Airway epithelial cell (primary cell): ENCODE measurements at places on chromosomes 6 and 20. TPM values are rescaled to one million over a fixed set of nuclear protein-coding genes. Genes with fewer than 3 reads are reported as not detected.

Gene LPIN3
- 6.2 and 11.7 TPM in 2 replicates for total RNA-seq

Gene L3MBTL1
- 4.6 and 5.3 TPM in 2 replicates for total RNA-seq

Gene GSTA2
- total RNA-seq: not detected in 2 replicates

Gene SLC22A1
- total RNA-seq: 2.3 TPM in 1 of 2 replicates, not detected in the other

Gene SCRT2
- not detected in 2 replicates for total RNA-seq

Gene GPRC6A
- total RNA-seq: not detected in 2 replicates

Gene PAK1IP1
- 19.0 and 20.2 TPM in 2 replicates for total RNA-seq

Gene GNL1
- total RNA-seq: 36.1 and 49.5 TPM in 2 replicates

Gene CAP2
- total RNA-seq: 2.3 and 3.7 TPM in 2 replicates

Gene NOTCH4
- total RNA-seq: 0.71 and 0.98 TPM in 2 replicates

Gene SIRPD
- total RNA-seq: not detected in 2 replicates

Gene C6orf52
- total RNA-seq: 1.2 and 4.6 TPM in 2 replicates

Gene CAPN11
- total RNA-seq: not detected in 2 replicates

Gene XKR7
- not detected in 2 replicates for total RNA-seq

Gene GINS1
- total RNA-seq: 12.6 and 15.2 TPM in 2 replicates

Gene STAU1
- total RNA-seq: 46.2 and 67.7 TPM in 2 replicates

Gene BEND3
- total RNA-seq: 1.6 and 3.2 TPM in 2 replicates

Gene KCNK16
- not detected in 2 replicates for total RNA-seq
